ENCODE measurements at places on chromosomes 2 and 18.

GRCh38 chr18:27695052-27695451 is 481.9 kb downstream of the CDH2 start:
- DNase-seq = no peak

- no peak for DNase-seq
These were observed 101.0 kb downstream of the EVA1A start for GRCh38 chr2:75459565-75460310.

GRCh38 chr18:55982992-55983391 is 395.0 kb upstream of the TCF4 start:
- no peak for DNase-seq

DNA sequence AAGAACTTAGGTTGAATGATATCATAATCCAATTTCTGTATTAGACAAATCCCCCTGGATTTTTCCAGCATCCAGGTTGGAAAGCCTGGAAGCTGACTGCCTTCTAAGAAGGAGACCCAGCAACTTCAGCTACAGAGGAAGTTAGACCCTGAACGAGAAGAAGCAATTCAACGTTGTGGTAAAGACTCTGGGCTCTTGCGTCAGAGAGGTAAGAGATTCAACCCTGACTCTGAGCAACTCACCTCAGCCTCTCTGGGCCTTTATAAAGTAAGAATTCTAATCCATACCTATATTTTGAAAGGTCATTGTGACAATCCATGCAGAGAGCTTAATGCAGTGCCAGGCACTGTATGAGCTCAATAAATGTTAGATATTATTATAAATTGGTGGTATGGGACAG is 9.7 kb downstream of the E2F6 start:
- no peak for DNase-seq

DNA sequence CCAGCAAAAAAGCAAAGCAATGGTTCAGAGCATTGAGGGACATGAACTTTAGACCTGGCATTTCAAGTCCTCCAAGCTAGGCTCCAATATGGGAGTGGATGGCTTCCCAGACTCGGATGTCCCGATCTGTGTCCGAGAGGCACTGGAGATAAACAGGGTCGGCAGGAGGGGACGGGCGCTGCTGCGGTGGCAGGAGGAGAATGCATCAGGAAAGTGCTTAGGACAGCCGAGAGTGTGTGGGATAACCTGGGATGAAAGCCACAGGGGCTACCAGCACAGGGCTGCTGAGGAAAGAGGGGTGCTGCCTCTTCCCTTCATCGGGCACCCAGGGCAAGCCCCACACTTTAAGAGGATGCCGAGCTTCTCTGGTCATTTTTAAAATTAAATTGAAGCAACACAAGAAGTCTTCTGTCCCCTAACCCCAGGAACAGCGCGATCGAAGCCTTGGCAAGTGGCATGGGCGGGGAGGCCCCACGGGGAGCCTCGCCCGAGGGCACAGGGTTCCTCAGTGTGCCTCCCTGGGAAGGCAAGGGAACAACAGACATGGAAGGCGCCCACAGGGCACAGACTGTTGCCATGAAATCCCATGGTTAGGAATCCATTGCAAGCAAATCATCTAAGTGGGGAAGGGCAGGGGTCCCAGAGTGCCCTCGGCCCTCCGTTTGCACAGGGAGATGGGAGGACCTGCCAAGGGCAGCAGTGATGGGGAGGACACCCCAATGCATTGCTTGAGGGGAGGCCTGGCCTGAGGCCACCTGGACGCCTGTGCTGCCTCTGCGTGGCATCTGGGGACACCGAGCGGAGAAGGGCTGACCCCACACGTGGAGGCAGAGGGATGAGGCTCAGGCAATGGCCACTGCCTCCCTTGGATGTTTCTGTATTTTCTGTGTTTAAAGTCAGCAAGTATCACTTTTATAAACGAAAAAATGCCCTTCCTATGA is 78.5 kb upstream of the GPC1 start:
- no peak for DNase-seq

DNA sequence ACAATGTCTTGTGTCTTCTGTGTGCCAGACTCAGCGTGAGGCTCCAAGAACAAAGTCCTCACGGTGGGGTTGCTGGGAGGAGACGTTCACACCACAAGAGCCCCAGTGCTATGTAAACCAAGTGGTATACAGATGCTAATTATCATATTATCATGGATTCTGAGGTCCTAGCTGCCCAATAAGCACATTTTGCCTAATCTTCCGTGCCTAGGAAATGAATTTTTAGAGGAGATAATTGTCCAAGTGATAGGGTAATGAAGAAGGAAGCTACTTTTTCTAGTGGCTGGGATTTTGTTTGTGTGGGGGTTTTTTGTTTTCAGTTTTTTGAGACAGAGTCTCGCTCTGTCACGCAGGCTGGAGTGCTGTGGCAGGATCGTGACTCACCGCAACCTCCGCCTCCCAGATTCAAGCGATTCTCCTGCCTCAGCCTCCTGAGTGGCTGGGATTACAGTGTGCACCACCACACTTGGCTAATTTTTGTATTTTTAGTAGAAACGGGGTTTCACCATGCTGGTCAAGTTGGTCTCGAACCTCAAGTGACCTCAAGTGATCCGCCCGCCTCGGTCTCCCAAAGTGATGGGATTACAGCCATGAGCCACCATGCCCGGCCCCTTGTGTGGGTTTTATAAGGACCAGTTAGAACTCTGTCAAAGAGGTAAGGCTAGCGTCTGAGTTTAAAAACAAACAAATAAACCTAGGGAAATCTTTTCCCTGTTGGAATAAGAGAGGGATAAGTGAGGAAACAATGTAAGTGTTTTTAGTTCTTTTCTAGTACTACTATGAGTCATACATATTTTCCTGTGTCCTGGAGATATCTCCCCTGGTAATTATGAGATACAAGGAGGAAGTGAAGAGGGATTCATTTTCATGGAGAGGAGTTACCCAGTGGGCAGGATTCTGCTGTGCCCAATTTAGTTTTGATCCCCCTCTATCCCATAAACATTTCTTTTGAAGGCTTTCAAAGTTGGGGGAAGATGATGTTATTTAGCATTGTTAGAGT is 9.5 kb upstream of the SMAD7 start:
- DNase-seq = no peak

DNA sequence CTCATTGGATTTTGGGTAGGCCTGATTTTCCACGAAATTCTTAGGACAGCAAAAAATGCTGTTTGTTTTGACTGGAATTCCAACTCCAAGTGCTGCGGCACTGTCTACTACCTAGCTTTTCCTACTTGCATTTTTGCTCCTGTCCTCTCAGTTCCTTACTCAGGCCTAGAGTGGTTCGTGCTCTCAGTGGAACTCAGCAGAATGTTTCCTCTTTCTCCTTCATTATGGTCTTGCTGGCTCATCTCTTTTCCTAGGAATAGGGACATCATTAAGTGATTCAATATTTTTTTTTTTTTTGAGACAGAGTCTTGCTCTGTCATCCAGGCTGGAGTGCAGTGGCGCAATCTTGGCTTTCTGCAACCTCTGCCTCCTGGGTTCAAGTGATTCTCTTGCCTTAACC is 37.9 kb downstream of the GEMIN6 start:
- no peak for DNase-seq

DNA sequence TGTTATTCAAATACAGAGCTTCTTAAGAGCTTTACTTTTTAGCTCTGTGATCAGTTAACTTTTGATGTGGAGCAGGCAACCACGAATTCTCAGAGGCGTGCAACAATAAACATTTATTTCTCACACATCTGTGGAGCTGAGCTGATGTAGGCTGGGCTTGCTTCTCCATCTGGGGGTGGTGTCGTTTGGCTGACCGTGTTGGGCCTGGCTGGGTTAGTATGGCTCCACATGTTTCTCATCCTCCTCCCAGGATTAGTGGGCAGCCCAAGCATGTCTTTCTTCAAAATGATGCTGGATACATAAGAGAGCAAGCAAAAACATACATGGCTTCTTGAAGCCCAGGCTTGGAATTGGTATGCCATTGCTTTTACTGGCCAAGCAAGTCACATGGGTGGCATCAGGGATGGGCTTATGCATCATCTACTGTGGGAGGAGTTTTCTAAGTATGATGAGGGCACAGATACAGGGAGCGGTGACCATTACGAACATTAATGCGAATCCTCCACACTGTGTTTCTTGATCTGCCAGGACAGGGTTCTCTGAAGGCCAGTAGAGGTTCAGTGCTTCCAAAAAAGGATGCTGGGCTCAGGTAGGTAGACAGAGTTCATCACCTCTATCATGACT is 157.0 kb upstream of the TNP1 start:
- no peak for DNase-seq

DNA sequence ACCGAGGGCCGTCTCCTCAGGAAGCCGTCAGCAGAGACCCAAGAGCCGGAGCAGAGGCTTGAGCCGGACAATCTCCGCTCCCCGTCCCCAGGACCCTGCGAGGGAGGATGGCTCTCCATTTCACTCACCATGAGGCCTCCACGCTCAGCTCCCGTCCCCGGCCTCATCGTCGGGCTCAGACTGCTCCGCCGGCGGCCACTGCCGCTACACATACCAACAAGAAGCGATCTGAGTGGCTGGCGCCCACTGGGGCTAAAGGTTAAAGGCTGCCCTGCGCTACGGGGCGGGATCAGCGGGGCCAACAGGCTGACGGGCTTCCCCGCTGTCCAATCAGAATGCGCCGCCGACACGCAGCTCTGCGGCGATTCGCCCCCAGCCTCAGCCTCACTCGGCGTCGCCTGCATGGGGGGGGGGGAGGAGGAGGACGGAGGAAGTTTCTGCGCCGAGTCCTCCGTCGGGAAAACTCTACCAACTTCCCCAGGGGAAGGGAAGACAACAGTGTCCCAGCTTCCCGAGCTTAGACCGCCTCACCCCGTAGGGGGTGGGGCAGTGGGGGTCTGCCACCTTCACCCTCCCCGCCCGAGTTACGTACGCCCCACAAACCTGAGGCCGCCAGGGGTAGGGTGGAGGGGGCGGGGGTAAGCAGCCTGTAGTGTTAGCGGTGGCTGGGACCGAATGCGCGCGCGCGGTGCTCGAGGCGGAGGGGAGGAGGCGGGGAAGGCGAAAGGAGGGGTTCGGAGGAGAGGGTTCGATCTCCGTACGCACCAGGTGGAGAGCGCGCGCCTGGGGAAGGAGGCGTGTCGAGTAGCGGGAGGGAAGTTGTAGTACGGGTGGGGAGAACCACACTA is at the start of gene PRPF40A:
Gene PRPF40A, minus strand, starts transcription at position 234 of the 848 bp plus-strand sequence. Its CDS starts 22 bp downstream, at position 212.
- DNase-seq = peak; percentile 97

DNA sequence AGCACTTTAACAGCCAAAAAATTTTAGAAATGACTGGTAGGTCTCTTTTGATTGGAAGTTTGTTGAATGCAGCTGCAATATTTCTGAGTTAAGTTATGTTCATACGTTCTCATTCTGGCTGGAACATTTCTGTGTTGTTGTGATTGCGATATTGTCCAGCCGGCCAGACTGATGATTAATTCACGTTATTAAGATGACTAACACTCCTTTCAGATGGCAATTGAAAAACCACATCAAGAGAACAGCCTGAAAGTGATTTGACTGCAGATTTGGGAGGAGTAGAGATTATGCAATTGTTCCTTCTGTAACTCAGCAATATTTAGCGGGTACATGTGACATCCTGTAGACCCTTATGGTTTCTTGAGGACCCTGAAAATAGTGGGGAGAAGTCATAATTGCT is 133.7 kb downstream of the FBXO15 start:
- DNase-seq = no peak

DNA sequence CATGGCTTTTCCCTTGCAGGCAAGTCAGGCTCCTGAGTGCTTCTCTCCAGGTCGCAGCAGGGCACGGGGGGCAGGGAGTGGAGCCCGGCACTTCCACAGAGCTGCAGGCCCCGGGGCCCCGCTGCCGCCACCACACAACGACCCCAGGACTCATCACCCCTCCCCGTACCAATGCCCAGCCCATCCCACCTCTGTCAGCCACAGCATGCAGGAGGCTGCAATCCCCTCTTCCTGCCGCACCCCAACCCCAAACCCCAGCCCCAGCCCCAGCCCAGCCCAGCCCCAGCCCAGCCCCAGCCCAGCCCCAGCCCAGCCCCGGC is 288.0 kb downstream of the NDUFA10 start:
- no peak for DNase-seq

DNA sequence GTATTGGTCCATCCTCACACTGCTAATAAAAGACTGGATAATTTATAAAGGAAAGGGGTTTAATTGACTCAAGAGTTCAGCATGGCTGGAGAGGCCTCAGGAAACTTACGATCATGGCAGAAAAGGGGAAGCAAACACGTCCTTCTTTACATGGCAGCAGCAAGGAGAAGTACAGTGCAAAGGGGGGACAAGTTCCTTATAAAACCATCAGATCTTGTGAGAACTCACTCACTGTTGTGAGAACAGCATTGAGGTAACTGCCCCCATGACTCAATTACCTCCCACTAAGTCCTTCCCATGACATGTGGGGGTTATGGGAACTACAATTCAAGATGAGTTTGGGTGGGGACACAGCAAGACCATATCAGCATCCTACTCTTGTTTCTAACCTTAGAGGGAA is 37.0 kb downstream of the SP100 start:
- DNase-seq = no peak

- DNase-seq = no peak
These were observed 217.2 kb downstream of the NR4A2 start for GRCh38 chr2:156115338-156115737.

DNA sequence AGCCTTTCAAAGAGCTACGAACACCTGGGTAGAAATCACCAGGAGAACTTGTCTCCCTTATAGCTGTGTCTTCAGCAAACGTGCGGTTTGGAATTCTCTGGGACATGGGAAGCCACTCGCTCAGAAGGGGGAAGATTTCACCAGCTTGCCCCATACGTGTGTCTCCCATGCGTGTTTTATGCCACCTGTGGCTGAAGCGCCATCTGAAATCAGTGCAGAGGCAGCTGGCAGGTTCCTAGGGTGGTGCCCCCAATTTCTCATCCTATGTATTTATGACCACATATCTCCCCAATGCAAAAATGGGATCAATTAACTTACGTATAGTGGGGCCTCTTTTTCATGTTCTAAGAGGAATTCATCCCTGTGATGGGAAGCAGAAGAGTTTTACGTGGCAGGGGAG is 81.6 kb downstream of the TPO start:
- no peak for DNase-seq

DNA sequence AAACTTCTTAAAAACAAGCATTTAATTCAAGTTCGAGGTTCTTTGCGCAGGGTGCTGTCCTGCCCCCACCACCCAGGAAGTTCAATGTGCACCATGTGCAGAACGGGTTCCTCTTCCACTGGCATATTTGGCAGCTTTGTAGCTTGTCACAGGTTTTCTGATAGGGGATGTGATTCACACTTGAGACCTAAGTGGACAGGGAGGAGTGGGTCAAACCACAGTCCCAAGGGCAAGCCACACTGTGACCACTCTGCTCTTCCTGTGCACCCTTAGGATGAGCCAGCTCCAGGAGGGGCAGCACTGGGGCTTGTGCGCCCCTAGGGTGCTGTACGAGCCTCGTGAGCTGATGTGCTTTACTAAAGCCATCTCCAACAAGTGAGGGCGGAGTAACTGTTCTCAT is 82.5 kb downstream of the TGFA start:
- no peak for DNase-seq

GRCh38 chr2:88350331-88351248 is 101.9 kb downstream of the FOXI3 start:
- peak; percentile 34 for DNase-seq

Measured in activated T-helper 1 cell treated with Interleukin-2 at 50 U/mL for 16 hours (primary cell).